ENCODE measurements at places on chromosomes 7 and 10.

GRCh38 chr7:83159731-83160130, 3.0 kb downstream of the PCLO start:
- DNase-seq, result no peak

DNA sequence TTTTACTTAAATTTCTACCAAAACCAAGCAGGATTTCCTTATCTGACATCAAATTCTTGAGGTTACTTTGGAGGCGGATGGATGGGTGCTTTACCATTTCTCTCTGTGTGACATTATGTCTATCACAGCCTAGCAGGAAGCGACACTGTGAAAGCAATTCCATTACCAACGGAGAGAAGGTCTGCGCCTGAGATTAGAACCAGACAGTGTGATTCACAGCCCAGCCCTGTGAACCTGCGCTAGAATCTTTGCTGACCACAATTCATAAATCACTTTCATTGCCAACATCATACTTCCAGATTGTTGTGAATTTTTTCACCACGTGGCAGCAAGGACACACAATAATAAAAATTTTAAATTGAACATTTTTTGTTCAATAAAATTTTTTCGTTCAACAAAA, 126.5 kb downstream of the CUBN start:
- no peak for DNase-seq

DNA sequence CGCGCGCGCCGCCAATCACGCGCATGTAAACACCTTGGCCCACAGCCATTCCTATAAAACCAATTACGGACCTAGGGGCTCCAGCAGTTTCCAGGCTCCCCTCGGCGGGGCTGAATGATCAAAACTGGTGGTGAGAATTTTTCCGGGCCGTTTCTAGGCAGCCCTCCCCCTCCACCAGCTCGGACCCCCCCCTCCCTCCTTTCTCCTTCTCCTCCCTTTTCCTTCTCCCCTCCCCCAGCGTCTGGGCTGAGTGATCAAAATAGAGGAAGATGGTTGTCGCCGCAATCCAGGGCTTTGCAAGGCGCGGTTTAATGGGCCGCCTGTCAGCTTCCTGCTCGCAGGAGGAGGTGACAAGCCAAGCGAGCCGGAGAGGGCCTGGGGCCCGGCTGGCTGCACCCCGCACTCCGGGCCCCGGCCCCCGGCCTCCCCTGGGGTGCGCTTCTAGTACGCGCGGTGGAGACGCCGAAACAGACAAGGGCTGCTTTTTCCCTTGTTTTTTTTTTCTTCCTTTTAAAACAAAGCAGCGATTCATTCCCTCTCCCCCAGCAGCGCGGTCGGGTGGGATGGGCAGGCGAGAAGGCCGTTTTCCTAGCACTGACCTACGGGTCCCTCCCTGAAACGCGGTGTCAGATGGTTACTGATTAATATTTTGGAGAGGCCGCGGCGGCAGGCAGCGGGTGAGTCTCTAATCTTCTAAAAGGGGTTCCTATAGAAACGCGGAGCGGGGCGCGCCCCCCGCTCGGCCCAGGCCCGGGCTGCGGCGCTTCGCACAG, 528 bp upstream of the TNRC18 start:
- peak; percentile 85 for DNase-seq

DNA sequence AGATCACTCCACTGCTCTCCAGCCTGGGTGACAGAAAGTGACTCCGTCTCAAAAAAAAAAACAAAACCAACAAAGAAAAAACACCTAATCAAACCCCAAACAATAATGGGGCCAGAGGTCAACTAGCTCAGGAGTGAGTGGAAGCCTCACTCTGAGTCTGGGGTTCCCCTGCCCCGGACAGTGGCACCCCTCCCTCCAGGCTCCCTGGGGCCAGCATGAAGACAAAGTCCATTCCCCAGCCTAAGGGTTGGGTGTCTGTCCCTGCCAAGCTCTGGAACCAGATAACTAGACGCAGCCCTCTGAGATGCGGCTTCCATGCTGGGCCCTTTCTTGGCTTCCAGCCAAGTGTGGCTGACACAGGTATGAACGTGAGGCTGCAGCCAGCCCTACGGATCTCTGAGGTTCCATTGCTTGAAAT, 1.7 kb upstream of the FUOM start:
- no peak for DNase-seq

- peak; percentile 75 for DNase-seq
Measured at GRCh38 chr10:98041352-98042043, 11.1 kb upstream of the CRTAC1 start.

- no peak for DNase-seq
Measured at GRCh38 chr7:78165454-78165853, 366.9 kb downstream of the PHTF2 start.

DNA sequence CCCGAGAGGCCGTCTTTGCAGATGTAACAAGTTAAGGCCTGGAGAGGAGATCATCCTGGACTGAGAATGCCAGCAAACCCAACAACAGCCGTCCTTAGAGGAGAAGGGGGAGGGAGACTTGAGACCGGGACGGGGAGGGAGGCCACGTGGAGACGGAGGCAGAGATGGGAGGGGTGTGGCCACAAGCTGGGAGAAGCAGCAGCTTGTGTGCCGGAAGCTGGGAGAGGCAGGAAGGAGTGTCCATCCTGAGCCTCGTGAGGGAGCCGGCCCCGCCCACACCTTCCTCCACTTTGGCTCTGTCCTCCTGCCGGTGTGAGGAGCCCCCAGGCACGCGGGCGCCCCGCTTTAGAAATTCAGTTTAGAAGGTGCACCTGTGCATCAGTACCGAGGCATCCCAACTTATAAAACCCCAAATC, 95.7 kb downstream of the DNAJB6 start:
- peak; percentile 69 for DNase-seq

DNA sequence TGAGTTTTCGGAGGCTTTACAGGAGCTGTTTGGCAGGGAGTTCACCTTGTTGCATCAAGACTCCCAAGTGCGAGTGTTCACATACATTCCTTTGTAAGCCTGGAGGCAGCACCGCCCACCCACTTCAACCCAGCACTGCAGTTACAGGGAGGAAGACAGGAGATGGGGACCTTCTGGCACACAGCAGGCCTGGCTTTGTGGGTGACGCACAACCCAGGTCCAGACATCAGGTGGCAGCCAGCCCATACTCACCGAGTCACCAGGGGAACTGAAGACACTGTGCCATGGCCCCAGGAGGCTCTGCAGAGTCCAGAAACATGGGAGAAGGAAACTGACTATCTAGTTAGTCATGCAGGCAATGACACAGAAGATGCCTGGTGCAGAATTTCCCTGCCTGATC, 305.9 kb upstream of the RNF32 start:
- no peak for DNase-seq

- peak; percentile 64 for DNase-seq
Measured at GRCh38 chr7:100119970-100120732, 717 bp downstream of the CNPY4 start.

DNA sequence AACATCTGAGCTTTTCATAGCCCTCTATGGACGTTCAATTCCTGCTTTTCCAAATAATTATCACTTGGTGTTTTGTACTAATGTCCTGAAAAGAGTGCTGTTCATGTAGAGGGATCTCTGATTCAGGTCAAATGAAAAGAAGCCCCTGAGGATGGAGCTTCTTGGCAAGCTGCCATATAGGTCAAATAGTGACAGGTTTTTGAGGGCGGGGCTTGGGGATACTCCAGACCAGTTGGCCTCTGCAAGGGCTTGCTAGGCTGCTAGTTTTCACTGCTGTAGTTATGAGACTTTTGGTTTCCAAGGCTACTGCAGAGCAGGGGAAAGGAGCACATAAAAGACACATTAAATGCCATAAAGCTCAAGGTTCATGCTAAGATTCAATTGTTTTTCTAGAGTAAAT, 257.2 kb upstream of the CACNA2D1 start:
- DNase-seq, result no peak

- no peak for DNase-seq
Measured at GRCh38 chr10:102344067-102344466, 51.4 kb upstream of the NFKB2 start.

- no peak for DNase-seq
Measured at GRCh38 chr7:7654964-7655715, 14.6 kb downstream of the UMAD1 start.

DNA sequence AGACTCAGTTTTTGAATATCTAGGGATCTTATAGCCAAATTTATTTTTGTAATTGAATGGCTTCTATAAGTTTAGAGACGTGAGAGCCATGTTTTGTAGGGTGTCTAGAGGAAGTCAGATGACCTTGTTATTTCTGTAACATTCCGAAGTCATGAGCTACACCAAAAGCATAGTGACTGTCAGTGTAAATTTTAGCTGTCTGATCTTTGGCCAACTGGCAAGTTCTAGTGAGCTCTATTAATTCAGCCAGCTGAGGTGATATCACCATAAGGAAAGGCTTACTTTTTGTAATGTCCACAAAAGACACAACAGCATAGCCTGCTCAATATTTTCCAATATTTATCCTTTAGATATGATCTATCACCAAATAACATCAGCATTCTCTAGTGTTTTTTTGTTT, 9.9 kb upstream of the NT5C3A start:
- no peak for DNase-seq

DNA sequence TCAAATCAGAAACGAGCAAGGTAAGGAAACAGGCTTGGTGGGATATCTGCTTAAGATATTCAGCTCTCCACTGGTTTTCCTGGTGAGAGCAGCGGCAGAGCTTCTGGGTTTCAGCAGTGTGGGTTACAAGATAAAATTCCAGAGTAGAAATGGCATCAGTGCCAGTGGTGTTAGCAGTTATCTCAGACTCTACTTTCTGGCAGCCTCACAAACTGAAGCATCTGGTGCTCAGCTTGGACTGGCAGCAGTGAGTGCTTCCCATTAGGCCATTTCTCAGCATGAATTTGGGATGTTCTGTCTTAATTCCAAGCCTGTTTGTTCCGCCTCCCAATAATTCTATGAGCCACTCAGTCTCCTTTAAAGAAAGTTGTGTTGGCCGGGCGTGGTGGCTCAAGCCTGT, 6.9 kb upstream of the GSTO2 start:
- DNase-seq, result no peak

DNA sequence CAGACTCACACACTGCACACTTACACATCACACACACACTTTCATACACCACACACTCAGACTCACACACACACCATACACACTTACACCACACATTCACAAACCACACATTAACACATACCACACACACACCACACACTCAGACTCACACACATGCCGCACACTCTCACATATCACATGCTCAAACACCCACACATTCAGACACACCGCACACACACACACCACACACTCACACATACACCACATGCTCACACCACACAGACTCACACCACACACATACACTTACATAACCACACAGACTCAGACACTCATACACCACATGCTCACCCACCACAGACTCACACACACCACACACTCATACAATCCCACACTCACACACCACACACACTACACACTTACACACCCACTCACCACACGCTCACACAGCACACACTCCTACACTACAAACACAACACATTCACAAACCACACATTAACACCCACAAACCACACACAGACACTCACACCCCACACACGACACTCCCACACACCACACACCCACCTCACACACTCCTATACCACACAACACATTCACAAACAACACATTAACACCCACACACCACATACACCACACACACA, 125.4 kb downstream of the EVX1 start:
- no peak for DNase-seq

DNA sequence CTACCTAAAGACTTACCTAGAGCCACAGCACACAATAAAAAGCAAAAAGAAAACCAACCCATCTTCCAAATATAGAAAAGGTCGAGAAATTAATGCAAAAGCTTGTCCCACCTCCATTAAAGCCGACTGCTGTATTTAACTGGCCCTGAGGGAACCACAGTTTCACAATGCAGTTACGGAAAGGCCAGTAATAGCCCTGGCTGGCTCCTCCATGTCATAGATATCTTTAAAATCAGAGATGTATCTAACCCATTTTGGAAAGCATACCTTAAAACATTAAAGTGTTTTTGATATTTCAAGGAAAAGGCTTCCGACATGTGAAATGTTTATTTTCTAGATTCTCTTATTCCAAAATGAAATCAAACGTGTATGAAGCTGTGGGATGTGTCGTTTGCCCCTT, 23.0 kb downstream of the HDAC9 start:
- no peak for DNase-seq

DNA sequence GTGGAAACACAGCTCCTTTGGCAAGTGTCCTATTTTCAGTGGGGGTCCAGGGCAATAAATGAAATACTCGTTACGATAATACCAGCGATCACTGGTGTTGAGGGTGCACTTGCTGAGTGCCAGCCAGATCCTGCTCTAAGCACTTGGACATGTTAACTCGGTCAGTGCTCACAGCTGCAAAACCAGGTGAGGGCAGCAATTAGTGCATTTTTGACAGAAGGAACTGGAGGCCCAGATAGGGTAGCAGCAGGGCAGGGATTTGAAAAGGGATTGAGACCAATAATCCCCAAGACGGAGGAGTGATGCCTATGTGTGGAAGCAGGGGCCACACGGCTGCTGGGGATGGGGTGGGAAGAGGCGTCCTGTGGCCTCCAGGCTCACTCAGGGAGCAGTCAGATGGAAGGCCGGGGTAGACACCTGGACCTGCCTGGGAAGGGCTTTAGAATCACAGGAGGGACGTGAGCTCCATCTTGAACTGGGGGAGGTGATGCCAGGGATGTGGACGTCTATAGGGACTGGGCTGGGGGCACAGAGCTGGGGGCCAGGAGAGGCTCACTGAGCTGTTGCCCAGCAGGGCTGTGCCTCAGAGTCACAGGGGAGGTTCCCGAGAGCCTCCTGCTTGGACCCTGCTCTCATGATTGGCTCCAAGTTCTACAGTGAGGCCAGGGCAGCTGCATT, 14.3 kb downstream of the PTPRE start:
- no peak for DNase-seq

DNA sequence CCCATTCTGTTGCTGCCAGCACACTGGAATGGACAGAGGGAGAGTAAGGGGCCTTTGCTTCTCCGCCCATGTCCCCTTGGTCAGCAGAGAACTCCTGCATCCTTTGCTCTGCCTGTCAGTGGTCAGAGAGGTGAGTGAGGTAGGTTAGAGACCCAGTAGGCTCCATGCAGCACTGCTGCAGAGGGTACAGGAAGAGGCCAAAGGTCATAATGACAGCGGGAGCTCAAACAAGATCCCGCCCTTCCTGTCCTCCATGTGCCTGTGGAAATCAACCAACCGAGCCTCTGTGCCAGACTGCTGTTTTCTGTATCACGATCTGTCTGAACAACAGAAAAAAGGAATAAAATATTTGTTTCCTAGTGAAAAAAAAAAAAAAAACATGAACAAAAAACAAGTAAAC, 81.4 kb downstream of the ZNF33B start:
- no peak for DNase-seq

- DNase-seq, result no peak
Measured at GRCh38 chr7:25849500-25850184, 302.4 kb upstream of the NFE2L3 start.

- no peak for DNase-seq
Measured at GRCh38 chr7:45657890-45658715, 83.9 kb downstream of the ADCY1 start.

GRCh38 chr10:62450912-62451610, 76.9 kb downstream of the ZNF365 start:
- no peak for DNase-seq

All from HEK293T (cell line).